Fibroblast of pulmonary artery (primary cell): ENCODE measurements at places on chromosomes 7 and 10.

DNA sequence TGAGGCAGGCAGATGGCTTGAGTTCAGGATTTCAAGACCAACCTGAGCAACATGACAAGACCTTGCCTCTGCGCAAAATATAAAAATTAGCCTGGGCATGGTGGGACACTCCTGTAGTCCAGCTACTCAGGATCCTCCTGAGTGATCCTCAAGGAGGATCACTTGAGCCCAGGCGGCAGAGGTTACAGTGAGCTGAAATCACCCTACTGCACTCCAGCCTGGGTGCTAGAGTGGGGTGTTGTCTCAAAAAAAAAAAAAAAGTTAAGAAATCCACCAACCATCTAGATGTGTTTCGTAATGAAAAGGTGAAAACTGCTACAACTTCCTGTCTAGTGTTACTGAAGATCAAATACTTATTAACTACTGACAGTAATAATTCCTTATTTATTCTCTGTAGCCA, 8.1 kb downstream of the GLCCI1 start:
- no peak for DNase-seq

DNA sequence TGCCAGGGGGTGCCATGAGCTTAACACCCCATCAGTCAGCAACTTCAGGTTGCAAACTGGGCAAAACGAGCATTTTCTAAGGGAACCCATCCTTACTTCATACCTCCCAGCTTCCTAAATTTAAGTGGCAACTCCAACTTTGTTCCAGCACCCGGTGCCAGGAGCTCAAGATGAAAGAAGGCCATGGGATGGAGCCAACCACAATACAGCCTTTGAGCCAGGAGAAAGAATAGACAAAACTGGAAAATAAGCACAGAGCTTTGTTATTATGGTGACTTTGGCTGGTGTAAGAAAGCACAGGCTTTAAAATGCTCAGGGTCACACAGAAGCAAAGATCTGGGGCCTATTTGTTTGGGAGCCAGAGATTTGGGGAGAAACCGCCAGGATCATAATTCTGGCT, 388.7 kb upstream of the MGMT start:
- no peak for DNase-seq

DNA sequence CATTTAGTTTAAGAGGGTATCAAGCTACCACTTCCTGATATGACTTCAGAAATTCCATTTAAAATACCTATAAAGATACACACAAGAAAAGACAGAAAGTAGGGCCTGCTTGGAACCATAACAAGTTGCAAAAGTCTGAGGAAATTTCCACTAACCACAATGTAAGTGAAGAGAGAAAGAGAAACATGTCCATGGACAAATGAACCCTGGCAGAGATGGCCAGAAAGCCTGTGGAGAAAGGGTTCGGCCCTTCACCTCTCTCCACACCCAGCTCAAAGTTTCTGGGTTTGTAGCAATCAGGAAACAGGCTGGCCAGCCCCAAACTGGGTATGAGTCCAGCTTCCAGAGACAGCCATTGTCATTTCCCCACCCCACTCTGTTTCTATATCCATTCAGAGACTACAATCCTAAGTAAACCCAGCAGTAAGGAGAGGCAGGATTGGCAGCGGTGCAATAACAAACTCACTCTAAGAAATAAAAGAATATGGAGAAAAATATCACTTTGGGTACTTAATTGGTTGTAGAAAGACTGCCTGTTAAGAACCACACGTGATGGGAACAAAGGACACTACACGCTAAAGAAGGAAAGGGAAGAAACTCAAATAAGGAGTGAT, 71.1 kb downstream of the STK17A start:
- no peak for DNase-seq

DNA sequence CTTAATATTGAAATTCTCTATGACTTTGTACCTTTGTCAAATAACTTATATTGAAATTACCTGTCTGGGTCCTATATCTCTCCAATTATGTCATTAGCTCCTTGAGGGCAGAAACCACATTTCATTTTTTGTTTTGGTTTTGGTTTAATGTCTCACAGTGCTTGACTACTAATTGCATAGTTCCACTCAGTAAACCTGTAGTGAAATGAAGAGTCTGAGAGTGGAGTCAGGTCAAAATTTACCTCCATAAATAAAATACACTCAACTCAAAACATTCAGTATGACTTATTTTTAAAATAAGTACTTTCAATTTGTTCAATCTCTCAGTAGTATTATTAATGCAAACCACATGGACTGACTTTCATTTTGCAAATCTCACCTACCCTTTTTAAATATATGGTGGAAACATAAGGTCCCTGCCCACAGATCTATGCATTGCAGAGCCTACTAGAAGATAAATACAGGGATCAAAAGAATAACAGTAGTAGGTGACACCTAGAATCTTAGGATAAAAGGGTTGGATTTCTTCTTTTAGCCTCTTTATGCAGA, 32.5 kb downstream of the PDE1C start:
- DNase-seq = no peak

DNA sequence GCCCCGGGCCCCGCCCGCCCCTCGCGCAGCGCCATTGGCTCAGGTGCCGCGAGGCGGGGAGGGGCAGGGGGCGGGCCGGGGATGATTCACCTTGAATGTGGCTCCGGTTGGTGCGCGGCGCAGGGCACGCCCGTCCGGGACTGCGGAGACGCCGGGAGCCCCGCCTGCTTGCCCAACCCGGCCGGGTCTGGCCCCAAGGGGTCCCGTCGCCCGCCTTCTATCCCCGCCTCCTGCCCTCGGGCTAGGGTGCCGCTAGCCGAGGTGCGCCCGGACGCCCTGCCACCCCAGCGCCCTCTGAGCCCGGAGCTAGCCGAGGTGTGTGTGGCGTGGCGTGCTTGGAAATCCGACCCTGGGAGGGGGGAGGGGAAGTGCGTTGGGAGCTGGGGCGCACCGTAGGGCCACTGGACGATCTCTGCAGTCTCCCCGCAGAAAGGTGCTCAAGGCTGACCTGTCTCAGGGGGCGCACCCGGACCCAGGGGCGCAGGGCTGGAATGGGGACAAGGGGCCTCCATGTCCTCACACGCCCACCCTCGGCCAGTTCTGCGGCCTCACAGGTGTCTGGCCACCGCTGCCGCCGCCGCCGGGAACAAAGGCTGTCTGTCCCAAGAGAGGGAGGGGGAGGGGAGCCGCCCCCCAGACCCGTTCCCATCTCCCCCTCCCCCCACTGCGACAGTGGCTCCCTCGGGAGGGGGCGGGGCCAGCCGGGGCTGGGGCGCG, 168.9 kb downstream of the NRF1 start:
- DNase-seq = no peak

- DNase-seq = no peak
These were observed 177.8 kb downstream of the PIP4K2A start for GRCh38 chr10:22536620-22537019.

DNA sequence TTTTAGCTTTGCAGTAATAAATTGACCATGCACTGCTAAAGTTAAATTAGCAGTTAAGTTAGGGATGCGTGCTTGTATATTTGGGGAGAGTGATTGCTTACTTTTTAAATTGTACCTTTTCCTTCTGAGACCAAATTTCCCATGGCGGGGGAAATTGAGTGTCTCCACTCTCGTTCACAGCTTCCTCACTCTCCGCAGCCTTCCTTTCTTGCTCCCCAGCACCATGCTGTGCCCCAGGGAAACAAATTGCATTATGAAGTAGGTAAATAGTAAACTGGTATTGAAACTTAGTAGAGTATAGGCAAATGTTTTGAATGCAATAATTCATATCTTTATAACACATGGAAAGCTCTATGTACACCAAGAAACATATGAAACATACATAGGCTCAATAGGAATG, 85.4 kb downstream of the MALRD1 start:
- DNase-seq = no peak

DNA sequence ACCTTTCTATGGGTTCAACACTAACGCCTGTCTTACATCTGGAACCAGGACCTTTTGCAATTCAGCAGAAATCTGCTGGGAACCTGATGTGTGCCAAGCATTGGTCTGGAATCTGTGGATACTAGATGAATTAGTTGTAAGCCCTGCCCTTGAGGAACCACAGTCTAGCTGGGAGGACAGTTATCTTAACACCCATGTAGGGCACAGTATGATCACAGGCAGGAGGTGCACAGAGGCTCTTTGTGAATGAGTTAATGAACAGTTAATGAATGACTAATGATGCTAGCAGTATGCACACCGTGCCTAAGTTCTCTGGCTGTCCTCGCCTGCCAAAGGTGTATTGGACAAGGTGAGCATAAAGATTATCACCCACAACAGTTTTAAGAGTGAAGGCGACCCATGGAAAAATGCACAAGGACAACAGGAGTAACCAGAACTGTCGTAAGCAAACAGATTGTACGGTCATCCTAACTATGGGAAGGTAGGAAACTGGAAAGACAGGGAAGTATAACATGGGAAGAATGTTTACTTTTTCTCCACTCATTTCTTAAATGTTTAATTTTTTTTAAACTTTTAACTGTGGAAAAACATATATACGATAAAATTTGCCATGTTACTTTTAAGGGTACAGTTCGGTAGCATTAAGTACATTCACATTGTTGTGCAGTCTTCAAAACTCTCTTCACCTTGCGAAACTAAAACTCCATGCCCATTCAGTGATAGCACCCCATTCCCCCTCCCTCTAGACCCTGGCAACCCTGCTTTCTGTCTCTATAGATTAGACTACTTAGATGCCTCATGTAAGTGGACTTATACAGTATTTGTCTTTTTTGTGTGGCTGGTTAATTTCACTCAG, 139.9 kb downstream of the CXCL12 start:
- DNase-seq = no peak

GRCh38 chr10:74674927-74675326, 151.5 kb upstream of the KAT6B start:
- no peak for DNase-seq
